Activated CD8-positive, alpha-beta memory T cell treated with anti-CD3 and anti-CD28 coated beads for 1 hour (primary cell): ENCODE measurements at places on chromosomes 3 and 15.

DNA sequence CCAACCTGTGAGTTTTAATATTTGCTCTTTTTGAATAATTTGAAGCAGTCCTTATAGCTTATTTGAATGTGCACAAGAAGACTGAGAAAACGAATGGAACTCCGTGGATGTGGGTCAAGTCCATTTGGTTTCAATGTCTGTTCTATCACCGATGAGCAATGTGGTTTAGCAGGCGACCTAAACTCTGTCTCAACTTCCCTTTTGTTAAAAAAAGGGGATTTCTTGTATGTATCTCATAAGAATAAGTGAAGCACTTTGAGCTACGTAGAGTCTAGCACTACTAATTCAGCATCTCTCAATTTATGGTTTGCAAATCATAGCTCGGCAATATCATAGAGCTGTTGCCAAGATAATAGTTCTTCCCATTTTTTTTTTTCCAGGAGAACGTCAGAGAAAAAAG is 4.6 kb upstream of the SKIL start:
- no peak for DNase-seq

- DNase-seq: no peak
These were observed 692 bp downstream of the STT3B start for GRCh38 chr3:31533169-31534064.

GRCh38 chr3:99504258-99504657 is 134.1 kb upstream of the COL8A1 start:
- no peak for DNase-seq

DNA sequence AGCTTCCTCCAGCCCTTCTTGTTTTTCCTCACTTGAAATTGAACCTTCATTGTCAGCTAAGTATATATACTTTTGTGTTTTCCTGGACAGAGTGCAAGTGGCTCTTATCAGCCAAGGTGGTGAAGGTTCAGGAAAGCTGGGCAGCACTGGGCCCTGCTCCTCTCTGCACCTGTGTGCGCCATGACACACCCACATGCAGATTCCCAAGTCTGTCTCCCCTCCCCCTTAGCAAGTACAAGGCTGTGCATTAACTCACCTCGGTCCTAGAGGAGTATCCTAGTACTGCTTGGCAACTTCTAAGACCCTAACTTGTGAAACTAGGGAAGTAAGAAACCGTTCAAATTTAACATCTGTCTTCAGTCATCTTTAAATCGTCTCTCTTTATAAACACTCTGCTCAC is 85.8 kb downstream of the SLC49A4 start:
- DNase-seq: no peak

DNA sequence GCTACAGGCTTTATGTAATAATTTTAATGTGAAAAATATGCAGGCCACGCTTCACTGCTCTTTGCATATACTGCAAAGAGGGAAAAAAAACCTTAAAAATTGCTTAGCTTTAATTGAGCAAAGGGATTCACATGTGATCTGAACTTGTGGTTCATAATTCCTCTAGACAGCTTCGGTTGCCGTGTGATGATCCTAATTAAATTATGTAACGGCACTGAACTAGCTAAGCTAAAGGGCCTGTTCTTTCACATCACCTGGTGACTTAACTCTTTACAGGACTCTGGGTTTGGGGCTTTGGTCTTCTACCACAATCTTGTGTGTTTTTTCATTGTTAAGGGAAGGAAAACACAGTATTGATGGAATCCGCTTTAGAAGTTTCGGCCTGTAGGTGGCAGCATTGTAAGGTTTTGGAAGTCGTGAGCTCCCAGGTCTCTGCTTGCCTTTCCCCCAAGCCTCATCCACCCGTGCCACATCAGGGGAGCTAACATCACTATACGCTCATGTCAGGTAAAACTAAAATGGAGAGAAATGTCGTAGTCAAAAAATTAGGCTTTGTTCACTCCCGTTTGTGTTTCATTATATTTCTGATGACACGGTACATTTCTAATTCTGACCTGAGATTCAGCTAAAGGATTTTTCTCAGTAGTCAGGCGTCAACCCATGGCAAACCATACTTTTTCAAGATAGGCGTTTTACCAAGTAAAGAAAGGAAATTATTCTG is 205.6 kb upstream of the DPH6 start:
- peak; percentile 2 for DNase-seq

DNA sequence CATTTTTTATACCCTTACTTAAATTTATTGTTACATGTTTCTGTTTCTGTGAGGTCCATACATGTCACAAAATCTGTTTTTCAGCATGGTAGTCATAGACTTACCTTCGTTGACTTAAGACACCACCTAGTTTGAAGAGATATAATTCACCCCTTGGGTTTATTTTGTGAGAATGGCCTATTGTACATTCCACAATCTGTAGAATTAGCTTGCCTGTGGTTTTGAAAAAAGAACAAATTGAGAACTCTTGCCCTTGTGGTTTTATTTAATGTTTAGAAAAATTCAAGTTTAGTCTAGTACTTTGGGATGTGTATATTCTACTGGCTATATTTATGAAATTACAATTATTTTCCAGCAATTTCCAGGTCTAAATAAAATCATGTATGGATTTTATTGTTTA is 31.6 kb downstream of the FILIP1L start:
- no peak for DNase-seq

GRCh38 chr15:55873024-55873720 is 120.2 kb downstream of the NEDD4 start:
- DNase-seq: no peak

DNA sequence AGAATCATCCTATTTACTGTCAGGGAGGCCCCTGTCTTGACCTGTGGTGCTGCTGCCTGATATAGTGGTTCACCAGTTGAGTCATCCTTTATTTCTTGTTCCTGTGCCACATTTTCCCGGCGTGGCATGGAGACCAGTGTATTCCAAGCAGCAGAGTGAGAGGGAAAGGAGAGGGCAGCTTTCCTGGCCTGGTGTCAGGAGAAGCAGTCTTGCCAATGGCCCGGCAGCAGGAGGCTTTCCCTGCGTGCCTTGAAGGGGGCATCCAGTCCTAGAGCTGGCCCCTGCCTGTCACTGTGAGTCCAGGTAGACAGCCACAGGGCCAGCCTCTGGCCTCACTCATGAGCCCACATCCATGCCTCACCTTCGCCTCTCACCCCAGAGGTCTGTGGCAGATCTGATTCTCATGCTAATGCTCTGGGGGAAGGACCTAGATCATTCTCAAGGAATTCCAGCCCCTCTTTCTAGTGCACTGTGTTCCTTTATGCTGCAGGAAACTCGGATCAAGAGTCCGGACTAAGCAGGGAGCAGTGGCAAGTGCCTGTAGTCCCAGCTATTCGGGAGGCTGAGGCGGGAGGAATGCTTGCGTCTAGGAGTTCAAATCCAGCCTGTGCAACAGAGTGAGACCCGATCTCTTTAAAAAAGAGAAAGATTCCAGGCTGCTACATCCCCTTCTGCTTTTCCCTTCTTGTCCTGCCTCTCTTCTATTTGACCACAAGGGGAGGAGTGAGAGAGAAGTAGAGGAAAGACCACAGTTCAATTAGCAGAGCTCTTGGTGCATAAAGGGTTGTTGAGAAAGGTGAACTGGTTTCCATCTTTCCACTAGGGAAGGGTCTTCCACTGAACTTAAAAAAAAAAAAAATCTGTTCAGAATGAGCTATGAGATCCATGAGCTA is 66.8 kb upstream of the HACD2 start:
- no peak for DNase-seq

DNA sequence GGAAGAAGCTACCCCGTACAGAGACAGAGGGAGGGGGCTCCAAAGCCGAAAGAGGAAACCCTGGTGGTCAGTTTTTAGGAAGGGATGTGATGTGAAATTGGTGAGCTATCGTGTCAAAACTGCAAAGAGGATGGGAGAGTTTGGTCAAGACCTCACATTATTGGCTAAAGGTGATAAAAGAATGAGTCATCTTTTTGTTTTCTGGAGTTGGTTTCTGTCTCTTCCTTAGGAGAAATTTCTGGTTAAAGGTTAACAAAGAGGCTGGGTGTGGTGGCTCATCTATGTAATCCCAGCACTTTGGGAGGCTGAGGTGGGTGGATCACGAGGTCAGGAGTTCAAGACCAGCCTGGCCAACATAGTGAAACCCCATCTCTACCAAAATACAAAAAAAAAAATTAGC is 217.8 kb upstream of the CBLB start:
- no peak for DNase-seq

DNA sequence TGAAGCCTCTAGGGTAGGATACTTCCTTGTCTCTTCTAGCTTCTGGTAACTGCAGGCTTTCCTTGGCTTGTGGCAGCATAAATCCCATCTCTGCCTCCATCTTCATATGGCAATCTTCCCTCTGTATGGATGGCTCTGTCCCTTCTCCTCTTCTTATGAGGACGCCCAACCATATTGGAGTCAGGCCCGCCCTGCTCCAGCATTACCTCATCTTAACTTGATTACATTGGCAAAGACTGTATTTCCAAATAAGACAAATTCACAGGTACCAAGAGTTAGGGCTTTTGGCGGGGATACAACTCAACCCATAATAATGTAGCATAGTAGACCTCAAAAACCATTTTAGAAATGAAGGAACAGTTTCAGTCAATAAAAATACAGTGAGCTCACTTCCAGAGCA is 75.4 kb downstream of the BDH1 start:
- no peak for DNase-seq

GRCh38 chr15:50304836-50305235 is 39.3 kb upstream of the HDC start:
- no peak for DNase-seq

- DNase-seq: no peak
These were observed 17.8 kb downstream of the RUBCN start for GRCh38 chr3:197718891-197719290.

- DNase-seq: no peak
These were observed 1118.4 kb downstream of the TBL1XR1 start for GRCh38 chr3:176078906-176079305.

- DNase-seq: no peak
These were observed 180.0 kb downstream of the CBLB start for GRCh38 chr3:105688821-105689220.

DNA sequence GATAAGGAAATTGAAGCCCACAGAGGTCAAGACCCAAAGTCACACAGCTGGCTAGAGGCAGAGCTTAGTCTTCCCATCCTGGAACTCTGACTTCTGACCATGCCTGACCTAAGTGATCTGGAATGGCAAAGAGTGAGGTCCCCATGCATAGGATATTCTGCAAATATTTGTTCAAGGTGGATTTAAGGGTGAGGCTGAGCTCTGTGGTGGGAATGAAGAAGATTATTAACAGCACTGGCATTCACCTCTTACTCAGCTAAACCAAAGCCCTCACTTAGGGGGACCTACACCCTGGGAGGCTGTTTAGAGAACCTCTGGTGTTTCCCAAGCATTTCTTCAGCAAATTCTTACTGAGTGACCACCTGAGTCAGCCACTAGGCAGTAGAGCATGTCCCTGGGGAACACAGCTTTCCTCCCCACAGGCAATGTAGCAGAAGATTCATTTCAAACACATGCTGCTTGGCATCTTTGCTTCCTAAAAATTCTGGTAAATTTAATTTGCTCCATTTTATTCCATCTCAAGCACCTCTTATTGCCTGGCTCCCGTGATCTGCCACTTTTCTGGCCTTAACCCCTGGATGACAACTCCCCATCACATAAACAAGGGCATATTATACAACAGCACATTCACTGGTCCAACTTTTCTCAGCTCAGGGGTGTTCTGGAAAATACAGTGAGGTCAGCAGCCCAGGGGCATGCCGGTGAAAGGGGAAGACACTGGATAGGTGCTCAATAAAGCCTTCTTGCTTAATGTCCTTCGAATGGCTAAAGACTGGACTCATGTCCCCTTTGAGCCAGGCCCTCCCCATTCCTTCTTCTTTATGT is 176.0 kb downstream of the ABHD5 start:
- DNase-seq: no peak

- DNase-seq: no peak
These were observed 21.6 kb upstream of the TAFA4 start for GRCh38 chr3:68953816-68954444.

- DNase-seq: no peak
These were observed 46.9 kb upstream of the COL6A6 start for GRCh38 chr3:130470126-130470525.

GRCh38 chr3:175798326-175798725 is 939.2 kb downstream of the NAALADL2 start:
- DNase-seq: no peak

DNA sequence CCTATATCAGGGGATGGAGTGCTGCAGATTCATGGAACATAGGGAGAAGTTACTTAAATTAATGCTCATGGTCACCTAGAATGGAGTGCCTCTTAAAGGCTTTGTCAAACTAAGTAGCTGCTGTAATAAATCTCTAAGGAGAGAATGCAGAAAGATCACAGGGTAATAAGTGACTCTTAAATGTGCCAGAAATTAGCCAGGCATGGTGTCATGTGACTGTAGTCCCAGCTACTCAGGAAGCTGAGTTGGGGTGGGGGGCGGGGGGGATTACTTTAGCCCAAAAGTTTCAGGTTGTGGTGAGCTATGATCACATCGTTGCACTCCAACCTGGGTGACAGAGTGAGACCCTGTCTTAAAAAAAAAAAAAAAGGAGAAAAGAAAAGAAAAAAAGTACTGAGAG is 90.9 kb upstream of the ASB14 start:
- DNase-seq: no peak

- no peak for DNase-seq
These were observed 120.3 kb downstream of the BDH1 start for GRCh38 chr3:197435426-197435825.

- DNase-seq: no peak
These were observed 31.6 kb upstream of the GATA2 start for GRCh38 chr3:128524374-128525299.

GRCh38 chr3:182755308-182755707 is 38.0 kb upstream of the ATP11B start:
- no peak for DNase-seq

GRCh38 chr3:133206921-133207320 is 168.7 kb downstream of the TMEM108 start:
- no peak for DNase-seq

GRCh38 chr3:45858809-45859543 is 17.1 kb upstream of the LZTFL1 start:
- DNase-seq: no peak

- DNase-seq: no peak
These were observed 33.5 kb upstream of the USP8 start for GRCh38 chr15:50390554-50391264.

DNA sequence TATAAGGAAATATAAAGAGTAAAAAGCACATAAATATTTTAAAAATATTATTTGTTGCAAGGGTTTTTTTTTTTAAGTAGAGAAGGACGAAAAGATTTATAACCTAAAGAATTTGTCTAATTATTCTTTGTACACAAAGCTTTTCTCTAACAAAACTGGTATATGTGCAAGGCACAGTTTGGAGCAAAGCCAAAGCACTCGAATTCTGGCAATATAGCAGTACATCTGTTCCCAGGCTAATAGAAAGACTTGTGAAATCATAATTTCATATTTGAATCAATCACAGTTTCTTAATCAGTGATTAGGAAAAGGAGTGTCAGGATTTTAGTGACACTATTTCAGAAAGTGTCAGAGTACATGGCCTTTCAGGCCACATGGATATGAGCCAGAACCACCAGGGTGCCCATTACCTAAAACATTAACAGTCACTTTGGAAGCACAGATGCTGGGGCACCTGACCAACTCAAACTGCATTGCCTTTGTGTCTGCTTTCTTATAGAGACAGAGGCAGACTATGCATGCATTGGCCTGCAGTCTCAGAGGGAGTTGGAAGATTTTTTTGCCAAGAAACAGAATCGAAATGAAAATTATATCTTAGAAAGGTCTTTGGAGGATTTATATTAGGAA is 651.8 kb upstream of the SGO1 start:
- DNase-seq: no peak
